ENCODE measurements at places on chromosomes 2 and 18.

GRCh38 chr2:239158641-239159475 is 242.0 kb downstream of the HDAC4 start:
- no peak for DNase-seq

- DNase-seq = no peak
Observed at GRCh38 chr2:25383806-25384205, 42.1 kb upstream of the DNMT3A start.

GRCh38 chr2:45874344-45874743 is 222.9 kb downstream of the PRKCE start:
- DNase-seq = no peak

DNA sequence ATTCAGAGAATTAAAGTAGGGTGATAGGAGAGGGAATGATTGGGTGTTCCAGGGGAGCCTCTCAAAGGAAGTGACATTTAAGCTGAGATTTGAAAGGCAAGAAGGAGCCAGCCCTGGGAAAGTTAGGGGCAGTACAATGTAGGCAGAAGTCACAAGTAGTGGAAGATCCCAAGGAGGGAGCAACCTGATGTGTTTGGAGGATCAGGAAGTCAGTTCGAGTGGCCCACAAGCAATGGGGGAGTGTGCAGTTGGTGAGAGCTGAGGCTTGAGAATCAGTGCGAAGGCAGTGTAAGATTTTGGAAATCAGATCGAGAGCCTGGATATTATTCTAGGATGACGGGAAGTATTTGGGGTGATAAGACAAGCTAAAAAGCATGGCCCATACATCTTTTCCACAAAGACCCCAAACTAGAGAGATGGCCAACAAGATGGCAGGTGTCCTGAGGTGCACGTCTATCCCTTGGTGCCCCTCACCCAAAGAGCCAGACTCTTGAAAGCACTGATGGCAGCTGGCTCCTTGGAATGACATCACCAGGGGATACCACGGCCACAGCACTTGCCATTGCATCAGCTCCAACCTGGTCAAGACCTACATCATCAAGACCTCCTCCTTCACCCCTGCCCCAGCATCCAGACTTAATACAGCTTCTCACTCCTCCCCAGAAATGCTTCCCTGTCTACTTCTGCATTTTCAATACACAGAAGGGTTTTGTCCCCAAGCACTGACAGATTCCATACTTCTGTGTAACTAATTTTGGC is 127.3 kb downstream of the BCL2 start:
- no peak for DNase-seq
